ENCODE measurements at places on chromosomes 1 and 21.

- DNase-seq = no peak
Measured at GRCh38 chr1:209072481-209072880, 511.0 kb upstream of the CAMK1G start.

DNA sequence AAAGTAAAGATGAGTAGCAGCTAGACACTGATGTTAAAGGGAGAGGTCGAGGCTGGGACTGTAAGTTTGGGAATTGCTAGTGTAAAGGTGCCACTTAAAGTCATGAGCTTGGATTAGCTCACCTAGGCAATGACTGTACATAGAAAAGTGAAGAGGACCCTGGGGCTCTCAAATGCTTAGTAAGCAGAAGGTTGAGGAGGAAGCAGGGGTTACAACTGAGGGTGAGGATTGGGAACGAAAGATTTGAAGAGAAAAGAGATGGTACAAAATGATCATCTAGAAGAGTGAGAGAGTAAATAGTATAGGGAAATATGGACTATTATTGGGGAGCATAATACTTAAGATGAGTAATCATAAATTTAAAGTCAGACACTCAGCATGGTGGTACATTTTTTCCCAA is 63.1 kb upstream of the TNFSF4 start:
- DNase-seq = no peak

DNA sequence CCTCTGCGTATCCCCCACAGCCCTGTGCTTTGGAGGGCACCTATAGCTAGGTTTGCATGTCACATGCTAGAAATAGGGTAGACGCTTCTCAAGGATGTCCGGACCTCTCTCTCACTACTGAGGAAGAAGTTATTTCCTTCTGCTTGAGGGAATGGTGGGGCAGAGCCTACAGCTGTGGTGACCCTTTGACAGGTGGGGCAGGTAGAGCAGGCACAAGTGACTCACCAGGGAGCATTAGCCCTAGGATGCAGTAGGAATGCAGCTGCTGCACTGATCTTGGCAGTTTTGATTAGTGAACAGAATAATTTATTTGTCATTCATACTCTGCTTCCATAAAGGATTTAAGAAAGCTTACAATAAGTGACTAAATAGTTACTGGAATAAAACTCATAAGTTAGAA is 129.6 kb upstream of the HOOK1 start:
- no peak for DNase-seq

GRCh38 chr1:14822493-14822892 is 224.0 kb downstream of the KAZN start:
- DNase-seq = no peak

DNA sequence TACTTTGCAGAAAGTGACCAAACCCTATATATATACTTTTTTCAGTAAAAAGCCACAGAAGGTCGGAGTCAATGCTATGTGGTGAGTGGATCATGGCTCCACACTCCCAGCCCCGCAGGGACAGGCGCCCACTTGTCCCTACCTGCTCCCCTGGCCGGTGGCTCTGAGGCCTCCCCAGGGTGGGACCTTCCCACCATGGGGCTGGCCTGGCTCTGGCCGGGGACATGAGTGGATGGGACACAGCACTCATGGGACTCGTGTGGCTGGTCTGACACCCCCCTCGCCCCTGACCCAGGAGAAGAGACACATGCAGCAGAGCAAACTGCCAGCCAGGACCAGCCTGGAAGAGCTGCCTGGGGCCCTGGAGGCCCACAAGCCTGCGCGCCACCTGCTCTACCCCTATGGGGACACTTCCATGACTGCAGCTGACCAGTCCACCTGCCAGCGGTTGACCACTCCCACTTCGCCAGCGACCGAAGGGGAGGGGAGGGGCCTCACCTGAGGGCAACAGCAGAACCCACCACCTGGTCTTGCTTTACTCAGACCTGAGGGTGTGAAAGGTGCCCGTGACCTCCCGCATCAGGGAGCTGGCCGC is 2.2 kb downstream of the SPATC1L start:
- DNase-seq = no peak

- DNase-seq = no peak
Measured at GRCh38 chr1:174491606-174492005, 43.8 kb downstream of the GPR52 start.

GRCh38 chr21:45586289-45586858 is 44.1 kb upstream of the SLC19A1 start:
- DNase-seq = no peak

DNA sequence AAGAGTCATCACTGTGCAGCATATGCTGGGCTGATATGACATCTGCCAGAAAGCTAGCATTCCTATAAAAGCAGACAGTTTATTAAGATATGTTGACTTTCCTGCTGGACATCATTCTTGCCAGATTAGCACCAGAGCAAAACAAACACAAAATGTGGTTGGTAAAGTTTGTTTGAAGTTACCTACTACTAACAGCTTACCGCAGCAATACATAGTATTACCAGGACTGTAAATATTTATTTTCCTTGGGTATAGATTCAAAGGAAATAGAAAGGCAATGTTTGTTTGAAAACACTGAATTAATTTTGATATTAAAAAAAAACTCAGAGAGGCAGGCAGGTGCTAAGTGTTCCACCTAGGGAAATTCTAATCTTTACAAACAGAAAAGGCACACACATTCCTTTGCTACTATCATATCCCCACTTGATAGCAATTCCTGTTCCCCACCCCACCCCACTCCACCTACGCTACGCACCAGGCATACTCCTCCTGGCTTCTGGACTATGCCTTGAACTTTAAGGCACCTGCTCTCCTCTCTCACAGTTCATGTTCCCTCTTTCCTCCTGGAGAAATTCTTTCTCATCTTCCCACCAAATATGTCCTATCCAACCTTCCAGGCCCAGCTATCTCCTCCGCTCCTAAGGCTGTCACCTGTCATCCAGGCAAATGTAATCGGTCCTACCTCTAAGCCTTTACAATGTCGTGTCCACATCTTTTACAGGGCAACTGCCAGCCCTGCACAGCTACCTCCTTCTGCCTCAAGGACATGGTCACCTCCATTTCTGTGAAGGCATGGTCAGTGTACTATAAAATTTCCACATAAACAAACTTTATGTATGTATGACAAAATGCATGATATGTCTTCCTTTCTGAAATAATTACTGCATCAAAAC is 34.7 kb downstream of the PTPN14 start:
- no peak for DNase-seq

GRCh38 chr1:89035080-89035479 is 12.4 kb upstream of the GBP3 start:
- no peak for DNase-seq

GRCh38 chr1:26225033-26225831 is 8.8 kb upstream of the CEP85 start:
- peak; percentile 19 for DNase-seq
